ENCODE measurements at places on chromosomes 4 and X.

- no peak for DNase-seq
Measured at GRCh38 chrX:140318296-140318695, 186.6 kb downstream of the SOX3 start.

- no peak for DNase-seq
Measured at GRCh38 chr4:26161030-26161824, 159.6 kb upstream of the RBPJ start.

DNA sequence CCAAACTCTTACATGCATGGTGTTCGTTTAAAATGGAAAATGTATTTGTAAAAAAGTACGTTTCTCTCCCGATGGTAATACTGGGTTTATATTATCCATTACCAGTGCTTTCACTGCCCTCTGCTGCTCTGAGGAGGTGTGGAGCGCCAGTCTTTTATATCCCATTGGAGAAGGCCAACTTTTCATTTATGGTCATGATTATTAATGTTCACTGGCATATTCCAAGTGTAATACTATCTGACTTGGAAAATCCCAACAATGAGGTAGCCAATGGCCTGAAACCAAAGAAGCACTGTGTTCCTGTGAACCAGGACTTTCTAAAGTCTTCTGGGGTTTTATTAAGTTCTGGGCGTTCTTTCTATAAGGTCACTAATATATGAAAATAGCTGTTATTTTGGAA, 80.7 kb downstream of the SYNPO2 start:
- DNase-seq, result peak; percentile 19

GRCh38 chrX:37603938-37604409, 32.5 kb downstream of the LANCL3 start:
- DNase-seq, result no peak

GRCh38 chrX:13898603-13899002, 81.7 kb upstream of the GPM6B start:
- peak; percentile 21 for DNase-seq

- no peak for DNase-seq
Measured at GRCh38 chrX:966396-967070, 245.9 kb downstream of the CRLF2 start.

Measured in activated naive CD4-positive, alpha-beta T cell treated with anti-CD3 and anti-CD28 coated beads for 36 hours (primary cell).